Fibroblast of upper back skin (primary cell): ENCODE measurements at places on chromosomes 2 and 18.

DNA sequence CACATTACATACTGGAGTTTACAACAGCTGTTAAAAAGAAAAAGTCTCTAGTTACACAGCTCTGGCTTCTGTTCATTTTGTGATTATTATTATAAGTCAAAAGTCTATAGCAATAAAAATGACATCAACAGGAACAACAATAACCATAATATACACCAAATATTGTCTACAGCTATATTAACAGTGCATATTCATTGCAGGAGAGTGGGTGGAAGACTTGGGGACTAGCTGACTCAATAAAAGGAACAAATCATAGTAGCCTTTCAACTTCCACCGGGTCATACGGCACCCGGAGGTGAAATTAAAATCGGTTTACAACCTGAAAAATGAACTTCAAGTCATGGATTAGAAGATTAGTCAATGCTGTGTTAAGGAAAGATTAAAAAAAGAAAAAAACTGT, 642.1 kb downstream of the SATB2 start:
- no peak for DNase-seq

GRCh38 chr2:74313497-74313896, 29.7 kb downstream of the SLC4A5 start:
- no peak for DNase-seq

DNA sequence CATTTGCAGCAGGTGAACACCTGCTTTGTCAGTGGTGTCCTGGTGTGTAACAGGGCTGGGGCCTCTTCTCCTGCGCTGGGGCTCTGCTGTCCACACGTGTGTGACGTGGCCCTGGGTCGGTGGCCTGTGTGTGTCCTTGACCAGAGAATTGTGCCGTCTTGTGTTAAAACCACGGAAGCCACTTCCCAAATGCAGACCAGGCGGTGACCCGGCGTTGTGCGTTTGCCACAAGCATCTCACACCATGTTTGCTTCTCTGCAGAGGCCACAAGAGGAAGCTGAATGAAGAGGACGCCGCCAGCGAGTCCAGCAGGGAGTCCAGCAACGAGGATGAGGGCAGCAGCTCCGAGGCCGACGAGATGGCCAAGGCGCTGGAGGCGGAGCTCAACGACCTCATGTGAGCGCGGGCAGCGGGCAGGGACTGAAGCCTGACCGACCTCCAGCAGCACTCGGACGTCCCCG, 44.3 kb upstream of the KCNG2 start:
- DNase-seq, result no peak

DNA sequence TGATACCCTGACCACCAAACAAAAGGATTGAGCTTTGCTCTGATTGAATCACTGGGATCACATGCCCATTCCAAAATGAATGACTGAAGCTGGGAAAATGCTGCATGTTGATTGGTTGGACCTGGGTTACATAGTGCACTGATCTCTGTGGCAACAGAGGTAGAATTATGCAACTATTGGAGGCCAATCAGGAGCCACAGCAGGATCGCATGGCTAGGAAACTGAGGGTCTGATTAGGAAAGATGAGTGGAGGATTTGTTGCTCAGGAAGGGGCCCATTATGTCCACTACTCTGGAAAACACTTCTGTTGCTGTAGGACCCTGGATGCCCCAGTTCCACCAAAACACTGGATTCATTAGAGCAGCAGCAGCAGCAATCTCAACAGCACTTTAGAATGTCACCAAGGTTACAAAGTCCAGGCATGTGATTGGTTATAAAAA, 25.9 kb upstream of the SGPP2 start:
- DNase-seq, result no peak

- DNase-seq, result peak; percentile 38
These were observed 56.6 kb downstream of the ZNF804A start for GRCh38 chr2:184654945-184655344.

DNA sequence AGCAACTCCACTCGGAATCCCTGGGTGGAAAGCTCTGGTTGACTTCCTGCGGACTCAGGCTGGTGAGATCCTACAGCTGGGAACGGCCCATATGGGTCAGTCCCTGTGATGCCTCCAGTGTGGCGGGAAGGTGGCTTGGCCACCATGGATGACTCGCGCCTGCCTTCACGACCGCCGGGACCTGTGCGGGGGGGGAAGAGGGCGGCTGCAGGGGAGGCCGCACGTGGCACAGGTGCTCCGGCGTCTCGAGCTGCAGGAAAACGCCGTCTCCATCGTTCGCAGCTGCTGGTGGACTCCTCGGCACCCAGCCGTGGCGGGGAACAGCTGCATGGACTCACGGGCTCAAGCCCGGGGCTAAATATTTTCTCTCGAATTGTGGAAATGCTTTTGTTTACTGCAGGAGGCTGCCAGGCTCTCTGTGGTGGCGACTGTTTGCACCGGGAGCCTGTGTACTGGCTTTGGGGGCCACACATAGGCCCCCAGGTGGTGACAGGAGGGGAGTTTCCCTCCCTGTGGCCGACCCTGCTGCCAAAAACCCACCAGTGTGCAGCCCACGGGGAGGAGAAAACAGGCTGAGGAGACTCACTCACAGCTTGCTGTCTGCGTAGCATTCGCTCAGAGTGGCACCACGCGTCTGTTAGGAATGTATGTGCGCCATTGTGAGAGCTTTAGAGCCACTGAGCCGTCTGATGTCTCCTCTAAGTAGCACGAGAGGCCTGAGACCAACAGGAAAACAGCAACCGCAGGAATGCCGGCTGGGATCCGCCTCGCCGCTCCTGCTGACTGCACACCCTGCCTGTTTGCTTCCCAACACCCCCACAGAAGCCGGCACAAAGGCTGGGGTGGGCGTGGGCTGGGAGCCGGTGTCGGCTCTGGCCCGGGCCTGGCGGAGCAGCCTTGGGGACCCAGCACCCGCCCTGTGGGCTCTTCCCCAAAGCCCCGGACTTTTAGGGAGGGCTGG, 89.2 kb downstream of the NFATC1 start:
- peak; percentile 98 for DNase-seq

GRCh38 chr18:44742718-44743311, 62.1 kb downstream of the SETBP1 start:
- DNase-seq, result peak; percentile 63

- DNase-seq, result no peak
These were observed 879.0 kb downstream of the DSC3 start for GRCh38 chr18:30163573-30163972.
